ENCODE measurements at places on chromosomes 3 and 15.

GRCh38 chr15:76328958-76329357 is 7.6 kb upstream of the ISL2 start:
- DNase-seq, result peak; percentile 18

DNA sequence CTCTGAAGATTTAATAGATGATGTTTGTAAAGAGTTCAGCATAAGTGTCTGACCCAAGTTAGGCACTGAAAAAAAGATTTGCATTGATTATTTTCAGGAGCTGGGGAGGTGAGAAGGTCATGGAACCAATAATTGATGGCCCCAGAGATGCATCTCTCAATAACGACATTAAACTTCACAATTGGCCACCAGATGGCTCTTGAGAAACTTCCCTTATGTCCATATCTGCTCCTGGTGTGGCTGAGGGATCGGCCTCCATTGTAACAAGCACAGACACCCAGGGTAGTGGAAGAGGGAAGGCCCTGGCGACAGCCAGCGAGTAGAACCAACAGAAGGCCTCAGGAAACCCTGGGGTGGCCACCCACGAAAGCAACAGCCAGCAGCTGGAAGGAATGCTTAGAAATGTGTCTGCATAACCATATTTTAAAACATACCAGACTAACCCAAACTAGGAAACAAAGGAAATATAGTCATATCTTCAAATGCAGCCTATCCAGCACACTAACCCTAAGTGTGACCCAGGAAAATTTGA is 536.7 kb downstream of the SOX2 start:
- peak; percentile 22 for DNase-seq

DNA sequence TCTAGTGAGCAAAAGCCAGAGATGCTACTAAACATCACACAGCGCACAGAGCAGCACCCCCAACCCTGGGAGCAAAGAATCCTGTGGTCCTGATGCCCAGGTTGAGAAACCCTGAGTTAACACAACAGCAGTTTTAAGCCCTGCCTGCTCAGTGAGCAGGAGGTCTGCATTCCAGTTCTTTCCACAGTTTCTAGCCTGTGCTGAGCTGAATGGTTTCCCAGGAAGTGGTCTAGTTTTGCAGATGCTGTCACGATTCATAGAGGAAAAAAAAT is 171.1 kb upstream of the PROK2 start:
- DNase-seq, result no peak

DNA sequence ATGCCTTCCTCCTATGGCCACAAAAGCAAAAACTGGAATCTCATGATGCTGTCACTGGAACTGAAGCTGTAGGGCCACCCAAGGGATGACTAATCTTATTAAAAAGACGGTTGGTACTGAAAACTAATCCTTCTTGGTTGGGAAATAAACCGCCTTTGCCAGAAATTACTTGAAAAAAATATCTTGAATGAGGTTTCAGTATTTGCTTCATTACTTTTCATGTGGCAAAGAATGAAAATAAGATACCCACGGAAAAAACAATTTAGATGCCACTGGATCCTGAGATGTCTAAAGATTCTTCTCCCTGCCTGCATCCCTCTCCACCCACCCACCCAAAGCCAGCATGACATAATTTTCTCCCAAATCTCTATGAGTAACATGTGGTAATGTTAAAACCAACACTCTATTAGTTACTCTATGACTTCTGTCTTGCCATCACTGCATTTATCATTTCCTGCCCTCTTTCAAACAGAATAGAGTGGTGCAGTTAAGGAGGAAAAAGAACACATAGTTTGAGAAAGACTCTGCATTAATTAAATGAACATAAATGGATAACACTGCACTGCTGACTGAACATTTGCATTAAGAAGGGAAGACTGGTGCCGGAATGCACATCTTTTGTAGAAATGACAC is 111.8 kb upstream of the DPH6 start:
- no peak for DNase-seq

DNA sequence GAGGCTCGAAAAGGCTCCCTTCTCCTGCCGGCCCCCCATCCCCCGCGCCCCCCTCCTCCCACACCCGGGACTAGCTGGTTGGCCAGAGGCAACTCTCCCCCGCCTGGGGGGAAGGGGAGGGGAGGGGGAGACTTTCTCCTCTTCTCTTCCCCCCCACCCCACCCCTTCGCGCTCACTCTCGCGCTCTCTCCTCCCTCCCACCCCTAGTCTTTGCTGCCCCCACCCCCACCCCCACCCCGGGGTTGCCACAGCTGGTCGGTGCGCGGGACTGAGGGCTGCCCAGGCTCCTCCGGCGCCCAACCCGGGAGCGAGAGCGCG is 710 bp downstream of the MECOM start:
- no peak for DNase-seq

DNA sequence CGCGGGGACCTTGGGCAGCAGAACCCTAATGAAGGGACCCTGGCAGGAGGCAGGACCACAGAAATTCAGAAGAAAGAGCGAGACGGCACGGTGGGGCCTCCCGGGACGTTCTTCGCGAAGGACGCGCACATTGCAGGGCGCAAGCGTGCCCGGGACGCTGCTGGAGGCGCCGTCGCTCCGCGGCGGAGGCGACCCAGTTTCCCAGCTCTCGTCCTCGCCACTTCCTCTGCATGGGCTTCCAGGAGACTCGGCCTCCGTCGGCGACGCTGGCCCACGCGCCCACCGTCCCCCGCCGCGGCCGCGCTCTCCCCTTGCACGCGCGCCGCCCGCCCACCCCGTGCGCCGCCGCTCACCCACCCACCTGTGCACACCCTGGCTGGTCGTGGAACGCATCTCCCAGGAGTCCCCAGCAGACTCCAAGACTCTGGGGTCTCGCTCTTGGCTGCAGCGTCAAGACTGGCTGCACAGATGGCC is 31.8 kb upstream of the SMAD3 start:
- DNase-seq, result no peak

- no peak for DNase-seq
Observed at GRCh38 chr3:39222462-39222861, 30.1 kb upstream of the XIRP1 start.

DNA sequence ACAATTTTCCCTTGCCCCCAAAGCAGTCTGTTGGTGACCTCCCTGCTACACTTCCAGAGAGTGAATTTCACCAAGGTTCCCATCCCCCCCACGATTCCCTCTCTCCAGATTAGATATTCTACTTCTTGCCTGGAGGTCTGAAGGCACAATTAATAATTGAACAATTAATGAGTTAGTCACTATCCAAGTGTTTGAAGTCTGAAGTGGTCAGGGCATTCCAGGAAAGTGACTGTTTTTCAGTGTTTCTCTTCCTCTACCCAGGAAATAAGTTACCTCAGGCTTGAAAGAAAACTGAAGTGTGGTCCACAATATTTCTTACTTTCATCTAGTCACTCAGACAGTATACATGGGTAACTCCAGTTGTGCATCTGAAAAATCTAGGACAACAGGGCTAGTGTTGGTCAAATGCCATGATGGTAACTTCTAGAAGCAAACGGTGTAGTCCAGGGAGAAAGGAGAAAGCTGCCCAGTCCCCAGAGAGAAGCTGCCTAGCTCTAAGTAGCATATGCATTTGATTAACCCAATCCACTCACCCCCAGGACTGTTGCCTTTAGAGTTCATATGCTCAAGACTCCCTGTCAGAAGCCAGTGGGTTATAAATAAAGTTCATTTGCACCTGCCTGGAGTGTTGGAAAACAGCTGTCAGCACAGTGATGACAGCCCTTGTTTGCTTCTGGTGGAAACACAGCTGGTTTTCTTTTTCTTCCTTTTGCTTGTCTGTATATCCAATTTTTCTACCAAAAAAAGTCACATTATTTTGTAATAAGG is 2.3 kb upstream of the TM4SF4 start:
- peak; percentile 53 for DNase-seq

DNA sequence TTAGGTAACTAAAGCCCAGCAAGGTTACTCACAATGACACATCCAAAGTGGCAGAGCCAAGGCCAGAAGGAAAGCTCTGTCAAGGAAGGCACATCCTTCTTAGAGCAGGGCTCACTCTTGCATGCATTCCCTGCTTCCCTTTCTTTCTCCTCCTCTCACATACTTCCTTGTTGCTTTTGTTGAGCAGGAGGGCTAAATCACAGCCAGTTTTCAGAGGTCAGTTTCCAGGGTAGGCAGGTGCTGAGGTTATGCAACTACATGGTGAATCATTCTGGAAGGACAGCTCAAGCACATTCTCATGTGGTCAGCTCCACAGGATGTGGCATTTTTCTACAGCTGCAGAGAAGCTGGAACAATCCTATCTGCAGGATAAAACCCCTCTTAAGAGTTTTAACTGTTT is 275.6 kb downstream of the ZNF621 start:
- DNase-seq, result peak; percentile 74

DNA sequence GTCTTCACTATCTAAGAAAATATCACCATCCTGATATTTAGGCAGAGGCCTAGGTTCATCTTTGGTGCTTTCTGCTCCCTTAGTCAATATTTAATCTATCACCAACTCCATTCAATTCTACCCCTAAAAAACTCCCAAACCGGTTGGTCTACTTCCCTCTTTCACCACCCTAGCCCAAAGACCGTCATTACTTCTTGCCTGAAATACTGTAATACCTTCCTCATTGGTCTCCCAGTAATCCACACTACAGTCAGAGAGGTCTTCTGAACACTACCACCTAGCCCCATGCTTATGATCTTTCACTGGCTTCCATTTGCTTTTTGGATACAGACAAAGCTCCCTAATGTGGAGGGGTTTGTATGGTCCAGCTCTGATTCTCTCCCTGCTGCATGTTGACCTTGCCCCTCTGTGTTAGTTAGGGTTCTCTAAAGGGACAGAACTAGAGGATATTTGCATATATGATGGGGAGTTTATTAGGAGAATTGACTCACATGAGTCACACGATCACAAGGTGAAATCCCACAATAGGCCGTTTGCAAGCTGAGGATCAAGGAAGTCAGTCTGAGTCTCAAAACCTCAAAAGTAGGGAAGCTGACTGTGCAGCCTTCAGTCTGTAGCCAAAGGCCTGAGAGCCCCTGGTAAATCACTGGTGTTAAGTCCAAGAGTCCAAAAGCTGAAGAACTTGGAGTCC is 36.4 kb upstream of the ATP2C1 start:
- no peak for DNase-seq

DNA sequence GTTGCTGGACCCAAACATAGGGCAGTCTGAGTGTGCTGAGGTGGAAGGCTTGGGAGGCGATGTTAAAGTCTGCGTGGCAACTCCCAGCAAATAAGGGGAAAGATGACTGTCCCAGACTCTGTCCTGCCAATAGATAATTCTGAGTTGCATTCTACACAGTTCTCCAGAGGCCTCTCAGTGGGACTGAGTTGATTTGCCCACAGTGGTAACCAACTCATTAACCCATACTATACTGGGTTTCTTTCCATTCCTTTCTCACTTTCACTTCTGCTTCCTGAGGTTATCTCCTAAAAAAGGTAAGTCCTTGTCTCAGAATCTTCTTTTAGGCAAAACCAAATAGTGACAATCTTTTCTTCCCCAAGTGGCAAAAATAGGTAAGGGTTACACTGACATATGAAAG is 549.9 kb upstream of the DPPA4 start:
- DNase-seq, result no peak

DNA sequence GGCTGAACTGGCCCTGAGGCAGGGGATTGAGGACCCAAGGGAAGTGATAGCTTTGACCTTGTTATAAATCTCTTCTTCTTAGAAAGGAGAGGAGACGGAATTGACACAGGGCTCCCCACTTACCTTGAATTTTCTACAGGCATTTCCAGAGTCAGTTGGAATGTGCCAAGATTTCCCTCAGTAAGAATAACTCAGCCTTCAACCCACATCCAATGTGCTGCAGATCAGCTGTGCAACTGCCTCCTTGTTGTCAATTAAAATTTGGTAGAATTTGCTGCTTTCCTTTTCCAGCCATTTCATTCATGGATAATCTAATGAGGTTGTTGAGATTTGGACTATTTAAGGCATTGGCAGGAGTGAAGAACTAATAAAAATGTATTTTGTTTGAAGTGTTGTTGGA is 14.6 kb downstream of the MED12L start:
- DNase-seq, result no peak

GRCh38 chr3:189099505-189100290 is 72.1 kb upstream of the TPRG1 start:
- no peak for DNase-seq

DNA sequence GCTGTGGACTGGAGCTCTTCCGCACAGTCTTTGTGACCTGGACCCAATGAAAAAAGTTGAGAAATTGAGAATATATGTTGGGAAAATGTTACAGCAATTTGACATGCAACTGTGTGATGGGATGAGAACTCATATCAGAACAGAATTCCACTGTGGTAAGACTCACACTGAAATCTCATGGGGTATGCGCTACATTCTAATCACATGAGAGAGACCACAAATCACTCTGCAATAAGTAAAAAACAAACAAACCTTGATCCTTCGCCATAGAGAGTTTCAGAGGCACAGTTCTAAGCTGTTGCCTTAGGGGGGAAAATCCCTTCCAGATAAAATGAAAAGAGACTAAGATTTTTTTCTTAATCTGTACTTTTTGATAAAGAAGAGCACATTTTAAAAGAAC is 37.3 kb downstream of the LMCD1 start:
- no peak for DNase-seq

GRCh38 chr3:11213810-11214450 is 58.3 kb upstream of the ATG7 start:
- DNase-seq, result no peak

GRCh38 chr15:93146196-93146595 is 57.2 kb upstream of the RGMA start:
- DNase-seq, result no peak

GRCh38 chr3:16686679-16687078 is 81.5 kb upstream of the DAZL start:
- DNase-seq, result no peak

GRCh38 chr3:12303993-12304392 is 15.1 kb downstream of the PPARG start:
- DNase-seq, result no peak

GRCh38 chr15:64858021-64858575 is 16.4 kb downstream of the PLEKHO2 start:
- no peak for DNase-seq

- no peak for DNase-seq
Observed at GRCh38 chr3:106349191-106349881, 480.5 kb upstream of the CBLB start.

DNA sequence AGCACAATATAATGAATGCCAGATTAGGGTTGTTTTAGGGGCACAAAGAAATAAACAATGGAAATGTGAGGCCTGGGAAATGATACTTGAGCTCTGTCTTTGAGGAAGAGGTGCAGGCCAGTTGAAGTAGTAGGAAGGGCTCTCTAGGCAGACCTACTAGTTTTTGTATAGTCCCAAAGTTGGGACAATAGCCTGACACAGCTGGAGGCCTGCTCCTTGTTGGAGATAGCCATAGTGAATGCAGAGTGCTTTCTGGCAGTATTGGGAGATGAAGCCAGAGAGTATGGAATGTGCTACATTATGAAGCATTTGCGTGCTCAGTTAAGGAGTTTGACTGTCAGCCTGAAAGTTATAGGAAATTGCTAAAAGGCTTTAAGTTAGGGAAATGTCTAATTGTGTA is 251.2 kb upstream of the ZPLD1 start:
- DNase-seq, result no peak

DNA sequence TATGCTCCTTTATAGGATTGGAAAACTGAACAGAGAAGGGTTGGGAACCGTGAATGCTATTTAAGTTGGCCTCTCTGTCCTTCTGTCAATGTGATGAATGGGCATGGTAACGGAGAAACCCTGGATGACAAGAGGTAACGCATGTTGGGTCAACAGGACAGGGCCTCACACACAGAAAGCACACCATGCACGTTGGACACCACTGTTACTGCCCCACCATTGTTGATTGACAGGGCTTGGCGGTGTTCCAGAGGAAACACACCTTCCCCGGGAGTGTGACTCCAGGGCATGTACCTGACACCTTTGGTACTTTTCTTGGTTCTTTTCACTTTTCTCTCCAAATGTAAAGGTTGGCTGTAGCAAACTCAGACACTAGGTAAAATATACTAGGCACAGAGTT is 548.5 kb downstream of the OCA2 start:
- no peak for DNase-seq
